ENCODE measurements at places on chromosomes 7 and 10.

DNA sequence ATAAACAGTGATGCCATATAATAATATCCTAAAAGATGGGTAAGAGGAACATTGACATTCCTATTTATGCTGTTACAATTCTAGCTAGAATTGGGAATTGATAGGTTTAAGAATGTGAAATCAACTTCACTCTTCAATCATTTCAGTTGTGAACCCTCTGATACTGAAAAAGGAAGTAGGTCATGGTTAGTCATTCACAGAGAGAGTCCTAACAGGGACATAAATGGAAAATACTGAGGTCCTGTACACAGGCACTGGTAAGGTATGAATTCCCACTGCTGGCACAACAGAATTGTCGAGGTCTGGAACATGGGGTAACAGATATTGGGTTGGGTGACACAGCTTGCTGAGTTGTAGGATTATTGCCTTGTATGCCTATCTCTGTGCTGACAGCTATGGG is 289.4 kb upstream of the LRRN3 start:
- no peak for DNase-seq

DNA sequence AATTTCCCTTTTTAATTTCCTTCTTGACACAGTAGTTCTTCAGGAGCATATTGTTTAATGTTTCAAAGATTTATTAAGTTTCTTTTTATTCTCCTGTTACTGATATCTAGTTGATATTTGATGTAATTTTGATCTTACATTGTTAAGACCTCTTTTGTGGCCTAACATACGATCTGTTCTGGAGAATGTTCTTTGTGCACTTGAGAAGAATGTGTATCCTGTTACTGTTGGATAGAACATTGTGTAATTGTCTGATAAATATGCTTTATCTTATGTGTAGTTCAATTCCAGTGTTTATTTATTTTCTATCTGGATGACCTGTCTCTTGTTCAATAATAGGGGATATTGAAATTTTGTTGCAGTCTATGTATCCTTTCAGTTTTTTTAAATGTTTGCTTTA is 106.7 kb downstream of the ITGB1 start:
- DNase-seq: no peak

GRCh38 chr10:125151553-125152449 is 8.6 kb downstream of the CTBP2 start:
- DNase-seq: no peak

- DNase-seq: no peak
Observed at GRCh38 chr10:75014516-75015230, 96.8 kb upstream of the SAMD8 start.

DNA sequence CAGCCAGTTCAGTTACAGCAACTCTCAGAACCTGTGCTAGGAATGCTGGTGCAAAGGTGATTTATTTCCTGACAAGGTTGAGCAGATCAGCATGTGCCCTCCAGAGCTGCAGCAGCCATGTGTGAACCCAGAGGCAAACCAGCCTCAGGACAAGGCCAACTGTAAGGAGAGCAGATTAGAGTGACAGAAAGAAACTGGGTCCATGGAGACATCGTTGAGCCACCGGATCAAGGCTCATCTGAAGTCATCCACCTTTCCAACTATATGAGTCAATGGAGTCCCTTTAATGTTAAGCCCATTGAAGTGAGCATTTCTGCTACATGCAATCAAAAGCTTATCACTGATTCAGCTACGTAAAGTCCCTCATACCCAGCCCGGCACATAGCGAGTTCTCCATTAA is 26.4 kb downstream of the KCNMA1 start:
- DNase-seq: no peak

DNA sequence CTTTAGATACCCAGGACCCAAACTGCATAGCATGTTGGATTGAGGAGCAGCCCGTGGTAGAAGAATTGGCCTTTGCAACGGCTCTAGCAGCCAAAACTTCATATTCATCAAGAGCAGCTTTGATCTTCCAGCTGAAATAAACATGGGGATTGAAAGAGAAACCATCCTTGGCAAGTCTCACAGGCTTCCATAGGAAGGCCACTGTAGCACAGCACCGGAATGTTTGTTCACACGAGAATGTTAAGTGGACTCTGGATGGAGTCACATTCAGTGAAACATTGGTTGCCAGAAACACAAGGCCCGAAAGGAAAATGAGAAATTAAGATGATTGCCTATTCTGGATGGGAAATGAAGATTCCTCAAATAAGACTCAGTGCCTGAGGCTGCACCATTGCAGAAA is 97.4 kb downstream of the RAB18 start:
- DNase-seq: no peak

- DNase-seq: no peak
Observed at GRCh38 chr10:36457751-36458150, 667.6 kb upstream of the ANKRD30A start.

DNA sequence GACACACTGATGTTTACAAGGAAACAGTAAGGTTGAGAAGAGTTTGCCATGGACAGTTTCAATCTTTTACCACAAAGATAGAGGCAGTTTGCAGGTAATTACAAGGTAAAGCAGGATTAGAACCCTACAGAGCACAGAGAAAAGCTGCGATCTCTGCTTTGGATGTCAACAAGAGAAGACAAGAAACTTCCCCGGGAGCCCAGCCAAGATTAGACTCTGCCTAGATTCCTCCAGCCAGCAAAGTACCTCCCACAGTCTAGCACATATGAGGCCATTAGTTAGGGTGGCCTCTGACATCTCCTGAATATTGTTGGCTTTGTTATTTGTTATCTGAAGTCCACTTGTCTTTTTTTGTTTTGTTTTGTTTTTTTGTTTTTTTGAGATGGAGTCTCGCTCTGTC is 178.1 kb downstream of the CALN1 start:
- no peak for DNase-seq

DNA sequence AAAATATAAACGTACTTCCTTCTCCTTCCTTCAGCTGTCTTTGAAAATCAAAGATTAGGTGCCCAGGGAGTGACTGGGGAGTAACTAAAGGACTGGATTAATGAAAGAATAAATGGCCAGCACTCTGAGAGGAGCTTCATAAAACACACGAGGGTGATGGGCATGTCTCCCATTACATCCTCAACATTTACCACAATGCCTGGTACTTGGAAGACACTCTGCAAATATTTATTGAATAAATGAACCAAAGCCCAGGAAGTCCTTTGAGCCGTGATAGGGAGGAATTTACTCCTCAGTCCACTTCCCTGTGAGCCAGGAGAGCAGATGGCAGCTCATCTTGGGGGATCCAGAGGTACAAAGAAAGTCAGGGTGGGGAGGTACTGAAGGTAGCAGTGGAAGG is 96.3 kb downstream of the RAB11FIP2 start:
- DNase-seq: no peak

GRCh38 chr7:34309116-34309515 is 348.9 kb upstream of the NPSR1 start:
- DNase-seq: no peak

- DNase-seq: no peak
Observed at GRCh38 chr10:114881901-114882300, 56.1 kb upstream of the TRUB1 start.

GRCh38 chr7:84331616-84332015 is 137.0 kb upstream of the SEMA3A start:
- no peak for DNase-seq

- DNase-seq: no peak
Observed at GRCh38 chr10:33952692-33953360, 618.4 kb upstream of the NRP1 start.

GRCh38 chr10:112955582-112956421 is 5.8 kb downstream of the TCF7L2 start:
- no peak for DNase-seq

Measured in stimulated activated CD4-positive, alpha-beta T cell treated with anti-CD3 and anti-CD28 coated beads, TNF-alpha, amount 100 ng/mL, for 24 hours (primary cell).